NCI-H146 (cell line): ENCODE measurements at places on chromosomes 3 and 15.

- DNase-seq: no peak
These were observed 16.8 kb upstream of the TGM5 start for GRCh38 chr15:43283526-43283925.

DNA sequence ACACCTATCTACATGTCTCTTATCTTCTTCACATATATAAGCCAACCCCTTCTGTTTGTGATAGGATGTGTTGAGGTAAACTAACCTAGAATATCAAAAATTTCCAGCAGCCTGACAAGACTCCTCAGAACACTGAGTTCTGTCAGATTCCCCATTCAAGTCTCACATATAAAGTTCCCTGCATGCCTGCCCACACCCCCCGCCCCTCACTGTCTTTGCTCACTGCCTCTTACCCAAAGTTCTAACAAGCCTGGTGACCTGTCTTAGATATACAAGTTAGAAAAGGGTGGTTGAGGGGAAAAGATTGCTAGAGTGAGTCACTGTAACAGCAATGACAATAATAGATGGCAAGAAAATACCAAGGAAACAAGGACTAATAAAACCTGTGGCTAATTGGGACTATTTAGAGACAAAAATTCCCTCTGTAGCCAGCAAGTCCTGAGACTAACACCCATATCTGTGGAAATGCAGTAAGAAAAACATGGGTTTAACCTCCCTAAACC, 40.1 kb downstream of the FBXO22 start:
- no peak for DNase-seq

GRCh38 chr15:99264125-99264524, 12.8 kb downstream of the LRRC28 start:
- DNase-seq: no peak

DNA sequence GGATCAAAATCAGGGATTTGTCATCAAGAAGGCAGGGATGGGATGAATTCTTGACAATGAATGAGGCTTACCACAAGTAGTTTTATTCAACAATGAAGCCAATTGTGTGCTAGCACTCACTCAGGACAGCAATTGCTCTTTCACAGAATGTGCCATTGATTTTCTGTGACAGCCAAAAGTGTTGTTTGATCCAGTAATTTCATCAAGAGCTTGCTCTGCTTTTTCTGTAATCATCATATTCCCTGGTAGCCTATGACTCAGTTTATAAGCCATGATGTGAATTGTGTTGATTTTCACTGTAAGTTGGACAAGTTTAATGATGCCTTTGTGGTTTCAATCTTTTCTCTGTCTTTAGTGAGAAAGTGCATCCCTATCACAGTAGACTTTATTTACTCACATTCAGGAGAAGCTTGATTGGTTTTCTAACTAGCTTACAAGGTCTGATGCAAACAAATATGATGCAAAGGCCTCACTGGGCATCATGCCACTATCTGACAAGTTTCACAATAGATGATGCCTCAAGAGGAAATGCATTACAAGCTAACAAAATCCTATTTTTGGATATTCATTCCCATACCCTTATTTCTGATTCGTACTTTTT, 13.6 kb upstream of the CSRNP1 start:
- no peak for DNase-seq

DNA sequence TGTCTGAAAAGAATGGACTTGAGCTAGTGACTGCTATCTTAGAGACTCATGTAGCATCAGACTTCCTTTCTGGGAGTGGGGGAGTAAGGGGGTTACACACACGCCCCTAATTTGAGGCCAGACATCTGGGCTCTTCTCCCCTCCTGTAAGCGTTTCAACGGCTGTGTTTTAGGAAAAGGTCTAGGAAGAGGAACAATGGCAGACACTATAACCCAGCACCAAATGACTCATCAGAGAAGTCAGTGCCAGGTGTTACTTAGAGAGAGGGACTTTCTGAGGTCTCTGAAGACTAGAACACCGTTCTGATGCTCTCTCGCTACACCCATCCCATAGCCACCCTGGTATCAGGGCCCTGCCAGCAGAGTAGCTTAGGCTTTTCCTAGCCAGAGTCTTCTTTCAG, 65.5 kb downstream of the SSUH2 start:
- DNase-seq: no peak
